ENCODE measurements at places on chromosomes 2 and 18.

GRCh38 chr2:104865096-104865470 is 11.2 kb downstream of the POU3F3 start:
- DNase-seq: no peak

DNA sequence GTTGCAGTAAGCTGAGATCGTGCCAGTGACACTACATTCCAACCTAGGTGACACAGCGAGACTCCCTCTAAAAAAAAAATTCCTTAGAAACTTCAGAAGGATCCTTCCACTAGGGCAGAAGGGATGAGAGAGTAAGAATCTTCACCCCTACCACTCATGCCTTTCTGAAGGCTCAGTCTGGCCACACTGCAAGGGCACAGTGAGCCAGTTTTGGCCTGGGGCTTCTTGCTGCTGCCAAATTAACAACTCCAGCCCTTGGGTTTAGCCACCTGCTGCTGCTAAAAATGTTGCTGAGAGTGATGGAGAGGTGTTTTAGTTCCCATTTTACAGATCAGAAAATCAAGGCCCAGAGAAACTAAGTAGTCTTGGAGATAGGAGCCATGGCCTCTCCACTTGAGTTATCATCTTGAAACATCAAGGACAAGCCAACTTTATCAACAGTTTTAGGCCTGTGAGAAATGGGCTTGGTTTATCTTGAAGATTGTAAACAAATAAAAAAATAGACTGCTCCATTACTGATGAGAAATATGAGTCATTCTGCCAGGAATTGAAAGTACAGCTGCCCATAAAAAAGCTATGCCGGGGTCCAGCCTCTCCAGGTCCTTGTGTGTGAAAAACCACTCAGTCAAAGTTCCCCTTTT is 31.9 kb upstream of the CASP8 start:
- no peak for DNase-seq

DNA sequence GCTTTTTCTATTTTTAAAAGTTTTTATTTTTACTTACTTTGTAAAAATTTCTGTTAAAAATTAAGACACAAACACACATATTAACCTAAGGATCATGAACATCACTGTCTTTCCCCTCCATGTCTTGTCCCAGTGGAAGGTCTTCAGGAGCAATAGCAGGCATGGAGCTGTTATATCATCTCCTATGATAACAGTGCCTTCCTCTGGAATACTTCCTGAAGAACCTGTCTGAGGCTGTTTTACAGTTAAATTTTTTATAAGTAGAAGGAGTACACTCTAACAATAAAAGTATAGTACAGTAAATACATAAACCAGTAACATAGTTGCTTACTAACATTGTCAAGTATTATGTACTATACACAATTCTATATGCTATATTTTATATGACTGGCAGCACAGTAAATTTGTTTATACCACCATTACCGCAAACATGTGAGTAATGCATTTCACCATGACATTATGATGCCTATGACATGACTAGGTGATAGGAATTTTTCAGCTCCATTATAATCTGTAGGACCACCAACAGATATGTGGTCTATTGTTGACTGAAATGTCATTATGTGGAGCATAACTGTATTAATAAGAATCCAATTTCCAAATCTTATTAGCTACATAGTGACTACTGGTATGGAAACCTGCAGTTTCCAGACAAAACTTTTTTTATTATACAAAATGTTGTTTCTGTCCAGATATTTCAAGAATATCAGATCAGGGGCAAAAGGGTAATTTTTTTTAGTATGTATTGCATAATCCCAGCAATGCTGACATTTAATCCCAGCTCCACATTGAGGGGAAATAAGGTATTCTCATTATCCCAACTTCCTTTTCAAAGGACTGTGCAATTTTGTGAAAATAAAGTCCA is 337.2 kb upstream of the SLC39A10 start:
- DNase-seq: peak; percentile 9

DNA sequence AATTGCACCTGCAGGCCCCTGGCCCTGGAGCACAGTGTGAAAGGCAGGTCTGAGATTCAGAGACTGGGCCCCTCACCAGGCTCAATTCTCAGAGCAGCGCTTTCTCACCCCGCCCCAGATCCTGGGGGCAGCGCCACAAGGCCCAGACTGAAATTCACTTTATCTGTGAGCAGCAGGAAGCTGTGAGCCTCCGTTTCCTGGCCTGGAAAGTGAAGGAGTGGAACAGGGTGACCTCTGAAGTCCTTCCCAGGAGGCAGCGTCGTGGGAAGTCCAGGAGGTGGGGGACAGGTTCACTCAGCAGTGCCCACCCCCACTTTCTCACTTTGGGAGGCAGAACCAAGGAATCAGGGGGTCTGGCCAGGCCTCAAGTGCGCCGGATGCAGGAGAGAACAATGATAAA is 235.4 kb downstream of the NDUFA10 start:
- no peak for DNase-seq

GRCh38 chr2:31382452-31383120 is 32.0 kb downstream of the XDH start:
- DNase-seq: peak; percentile 66

- DNase-seq: peak; percentile 74
Observed at GRCh38 chr18:79394534-79395307, 1.0 kb upstream of the NFATC1 start.

DNA sequence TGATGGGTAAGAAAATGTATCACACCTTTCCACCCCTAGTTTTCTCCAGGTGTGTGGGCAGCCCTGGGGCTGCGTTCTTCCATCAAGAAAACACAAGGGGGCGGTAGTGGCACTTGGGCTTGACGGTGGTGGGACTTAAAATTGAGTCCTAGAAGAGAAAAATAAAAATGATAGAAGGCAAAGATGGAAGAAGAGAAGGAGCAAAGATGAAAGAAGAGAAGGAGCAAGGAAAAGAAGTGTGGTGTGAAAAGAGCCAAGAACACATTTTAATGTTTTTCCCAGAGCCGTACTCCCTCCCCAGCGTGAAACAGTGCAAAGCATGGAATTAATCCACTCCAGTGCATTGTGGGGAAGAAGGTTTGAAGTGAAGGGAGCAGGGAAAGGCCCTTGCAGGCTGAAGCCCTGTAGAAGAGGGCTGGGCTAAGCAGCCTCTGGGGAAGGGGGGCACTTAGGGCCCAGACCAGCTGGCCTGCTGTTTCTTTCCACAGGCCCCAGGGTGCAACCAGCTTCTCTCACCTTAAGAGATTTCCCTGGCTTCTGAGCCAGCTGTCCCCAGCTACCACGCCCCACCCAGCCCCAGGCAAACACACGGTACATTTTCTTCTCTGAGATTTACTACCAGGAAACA is 256.8 kb downstream of the RNF152 start:
- peak; percentile 50 for DNase-seq

DNA sequence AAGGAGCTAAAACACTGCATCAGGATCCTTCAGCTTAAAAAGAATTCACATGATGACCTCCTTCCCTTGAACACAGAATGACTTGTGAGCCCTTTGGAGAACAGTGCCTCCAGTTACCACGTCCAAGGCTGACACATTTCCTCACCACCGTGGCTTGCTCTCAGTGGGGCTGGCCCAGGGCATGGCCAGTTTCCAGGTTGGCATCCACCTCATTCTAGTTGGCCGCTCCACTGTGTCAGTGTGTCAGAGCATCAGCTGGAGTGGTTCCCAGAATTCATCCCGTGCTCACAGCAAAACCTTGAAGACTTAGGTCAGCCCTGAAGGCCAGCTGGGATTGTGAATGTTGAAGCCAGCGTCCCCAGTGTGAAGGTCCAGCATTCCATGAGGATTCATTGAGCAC is 158.5 kb downstream of the INSIG2 start:
- DNase-seq: peak; percentile 9

DNA sequence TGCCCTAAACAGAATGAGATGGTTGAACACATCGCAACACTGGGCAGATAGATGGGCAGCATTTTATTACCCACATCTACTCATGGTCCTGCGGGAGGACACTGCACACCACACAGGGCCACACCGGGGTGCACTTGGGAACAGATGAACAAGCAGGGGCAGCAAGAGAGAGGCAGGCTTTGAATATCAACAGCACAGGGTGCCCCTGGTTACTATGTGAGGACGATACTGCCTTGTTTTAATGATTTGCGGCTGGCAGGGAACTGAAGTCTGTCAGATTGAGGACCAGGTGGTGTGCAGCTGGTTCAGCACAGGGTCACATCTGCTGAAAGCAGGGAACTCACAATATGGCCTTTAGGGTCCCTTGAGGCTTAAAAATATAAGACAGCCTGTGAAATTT is 195.7 kb downstream of the PIEZO2 start:
- no peak for DNase-seq

DNA sequence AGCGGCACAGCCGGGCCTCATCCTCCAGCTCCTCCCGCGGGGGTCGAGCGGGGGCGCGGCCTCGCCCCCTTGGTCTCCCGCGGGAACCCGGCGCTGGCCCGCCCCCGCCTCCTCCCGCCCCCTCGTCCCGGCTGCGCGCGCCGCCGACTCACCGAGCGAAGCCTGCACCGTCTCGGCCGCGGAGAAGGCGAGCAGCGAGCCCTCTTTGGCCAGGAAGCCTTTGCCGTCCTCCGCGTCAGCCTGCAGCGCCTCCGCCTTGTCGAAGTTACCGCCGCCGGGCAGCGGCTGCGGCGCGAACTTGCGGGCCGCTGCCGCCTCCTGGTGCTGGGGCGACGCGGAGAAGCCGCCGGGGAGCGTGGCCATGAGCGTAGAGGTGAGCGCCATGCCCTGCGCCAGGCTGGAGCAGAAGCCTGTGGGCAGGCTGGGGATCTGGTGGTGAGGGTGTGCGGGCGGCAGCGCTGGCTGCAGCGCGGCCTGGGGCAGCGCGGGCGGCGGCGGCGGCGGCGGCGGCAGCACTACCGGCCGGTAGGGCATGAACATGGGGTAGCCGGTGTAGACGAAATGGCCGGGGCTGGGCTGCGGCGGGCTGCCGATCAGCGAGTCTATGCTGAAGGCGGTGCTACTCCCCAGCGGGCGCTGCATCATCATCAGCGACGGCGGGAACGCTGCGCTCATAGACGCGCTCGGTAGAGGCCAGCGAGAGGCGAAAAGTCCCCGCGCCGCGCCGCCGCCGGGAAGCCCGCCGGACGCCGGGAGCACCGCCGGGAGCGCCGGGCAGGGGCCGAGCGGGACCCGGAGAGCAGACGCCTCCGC is 683 bp downstream of the GBX2 start:
- DNase-seq: peak; percentile 33

- DNase-seq: no peak
Observed at GRCh38 chr2:206863196-206863595, 76.1 kb upstream of the CPO start.

DNA sequence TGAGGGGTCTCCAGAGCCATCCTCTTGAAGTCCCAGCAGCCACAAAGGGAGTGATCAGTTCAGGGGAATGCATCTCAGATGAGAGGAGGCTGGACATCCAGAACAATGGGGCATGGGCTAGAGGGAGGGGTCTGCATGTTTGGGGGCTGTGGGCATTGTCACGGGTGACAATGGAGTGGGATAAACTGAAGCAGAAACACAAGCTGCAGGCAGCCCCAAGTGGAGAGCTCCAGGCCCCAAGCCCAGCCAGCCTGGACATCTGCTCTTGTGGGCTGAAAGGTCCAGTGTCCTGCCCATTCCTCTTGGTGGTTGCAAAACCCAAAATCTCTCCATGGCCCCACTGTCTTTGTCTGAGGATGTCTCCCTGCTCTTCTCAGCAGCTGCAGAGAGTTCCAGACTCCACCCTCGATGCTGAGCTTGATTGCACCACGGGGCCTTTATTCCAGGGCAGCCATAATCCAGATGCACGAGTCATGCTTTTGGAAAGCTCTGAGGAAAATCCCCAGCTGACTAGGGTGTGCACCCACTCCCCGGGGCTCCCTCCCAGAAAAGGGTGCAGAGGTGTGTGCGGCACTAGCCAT is 149.4 kb downstream of the TNS1 start:
- peak; percentile 46 for DNase-seq

All from fibroblast of skin of right quadriceps (primary cell).